ENCODE measurements at places on chromosomes 3 and 15.

- no peak for DNase-seq
Observed at GRCh38 chr3:194702545-194702944, 16.9 kb downstream of the FAM43A start.

- DNase-seq, result no peak
Observed at GRCh38 chr3:113231391-113231790, 20.0 kb downstream of the BOC start.

DNA sequence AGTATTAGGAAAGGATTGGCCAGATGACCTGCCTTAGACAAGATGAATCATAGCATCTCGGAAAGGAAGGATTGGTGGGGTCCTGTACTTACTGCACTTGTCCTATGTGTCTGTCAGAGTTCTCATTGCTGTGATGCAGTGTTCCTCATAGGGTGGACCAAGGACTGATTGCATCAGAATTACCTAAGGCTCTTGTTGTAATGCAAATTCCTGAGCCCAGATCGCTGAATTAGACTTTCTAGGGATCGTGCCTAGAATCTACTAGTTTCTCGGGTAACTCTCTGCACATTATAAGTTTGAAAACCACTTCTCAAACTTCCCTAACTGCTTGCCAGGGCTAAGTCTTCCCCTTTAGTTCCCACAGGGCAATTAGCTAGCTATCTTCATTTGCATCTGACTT, 74.9 kb upstream of the SKOR1 start:
- DNase-seq, result no peak

DNA sequence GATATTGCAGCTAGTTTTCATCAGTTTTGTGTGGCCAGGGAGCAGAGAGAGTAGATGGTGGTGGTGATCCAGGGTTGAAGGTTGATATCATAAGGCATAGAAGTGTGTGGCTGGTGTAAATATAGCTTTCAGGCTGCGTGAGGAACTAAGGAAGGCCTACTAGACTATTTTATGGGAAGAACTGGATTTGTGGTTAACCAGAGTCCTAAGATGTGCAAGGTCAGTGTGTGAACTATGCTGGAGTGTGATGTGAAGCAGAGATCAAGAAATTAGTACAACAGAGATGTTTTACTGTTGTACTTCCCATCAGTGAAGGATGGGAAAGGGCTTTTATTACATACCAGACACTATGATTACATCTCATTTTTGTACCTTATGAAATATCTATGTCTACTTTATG, 41.5 kb downstream of the MAPK6 start:
- no peak for DNase-seq

- DNase-seq, result no peak
Observed at GRCh38 chr3:124203292-124203691, 211.4 kb upstream of the ROPN1 start.

DNA sequence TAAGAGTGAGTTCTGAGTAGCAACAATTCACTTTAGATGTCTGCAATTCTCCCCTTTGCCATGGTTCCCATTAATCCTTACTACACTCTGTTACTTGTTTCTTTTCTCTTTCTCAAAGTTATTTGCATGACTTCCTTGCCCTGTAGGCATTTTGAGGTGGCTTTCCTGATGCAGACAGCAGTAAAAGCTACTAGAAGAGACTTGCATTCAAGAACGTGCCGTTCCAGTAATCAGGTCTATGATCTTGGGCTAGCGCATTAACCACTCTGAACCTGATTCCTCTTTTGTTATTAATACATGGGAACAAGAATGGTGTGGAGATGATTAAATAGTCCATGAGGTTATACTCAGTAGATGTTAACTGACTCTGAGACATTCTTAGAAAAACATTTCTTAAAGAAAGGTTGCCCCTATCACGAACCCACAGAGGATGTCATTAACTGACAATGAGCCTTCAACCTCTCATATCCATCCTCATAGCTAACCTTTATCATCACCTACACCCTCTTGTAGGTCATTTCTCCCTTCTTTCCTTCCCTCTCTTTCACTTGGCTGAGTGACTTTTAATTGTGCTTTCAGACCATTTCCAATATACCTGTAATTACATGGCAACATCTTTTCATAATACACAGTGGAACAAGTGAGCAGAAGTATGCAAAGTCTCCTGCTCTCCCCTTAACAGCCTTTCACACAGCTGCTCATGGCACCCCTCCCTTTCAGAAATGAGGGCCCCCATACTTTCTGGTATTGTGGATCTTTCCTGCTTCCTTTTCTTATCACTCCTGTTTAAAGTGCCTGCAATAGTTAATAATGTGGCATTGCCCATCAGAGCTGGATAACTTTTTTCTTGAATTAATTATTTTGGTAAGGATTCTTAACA, 175.9 kb downstream of the CHST2 start:
- DNase-seq, result no peak

- peak; percentile 7 for DNase-seq
Observed at GRCh38 chr3:47542471-47543173, 29.1 kb upstream of the ELP6 start.

GRCh38 chr3:131711114-131711768, 208.5 kb upstream of the MRPL3 start:
- DNase-seq, result no peak

DNA sequence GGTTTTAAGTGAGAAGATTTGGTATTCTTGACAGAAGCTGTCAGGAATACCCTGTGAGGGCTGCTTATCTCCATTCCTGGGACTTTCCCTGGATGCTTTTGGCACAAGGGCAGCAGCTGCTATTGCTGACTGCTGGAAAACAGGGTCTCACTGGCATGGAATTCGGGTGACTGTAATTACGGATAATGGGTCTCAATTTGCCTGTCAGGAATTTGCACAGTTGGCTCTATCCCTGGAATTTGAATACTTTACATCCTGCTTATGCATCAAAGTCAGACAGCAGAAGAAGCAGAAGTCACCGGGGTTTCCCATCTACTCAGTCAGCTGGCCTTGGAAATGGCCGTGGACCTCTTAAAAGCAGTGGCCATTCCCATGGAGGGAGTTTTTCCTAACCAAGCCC, 25.9 kb upstream of the AKAP13 start:
- DNase-seq, result no peak

DNA sequence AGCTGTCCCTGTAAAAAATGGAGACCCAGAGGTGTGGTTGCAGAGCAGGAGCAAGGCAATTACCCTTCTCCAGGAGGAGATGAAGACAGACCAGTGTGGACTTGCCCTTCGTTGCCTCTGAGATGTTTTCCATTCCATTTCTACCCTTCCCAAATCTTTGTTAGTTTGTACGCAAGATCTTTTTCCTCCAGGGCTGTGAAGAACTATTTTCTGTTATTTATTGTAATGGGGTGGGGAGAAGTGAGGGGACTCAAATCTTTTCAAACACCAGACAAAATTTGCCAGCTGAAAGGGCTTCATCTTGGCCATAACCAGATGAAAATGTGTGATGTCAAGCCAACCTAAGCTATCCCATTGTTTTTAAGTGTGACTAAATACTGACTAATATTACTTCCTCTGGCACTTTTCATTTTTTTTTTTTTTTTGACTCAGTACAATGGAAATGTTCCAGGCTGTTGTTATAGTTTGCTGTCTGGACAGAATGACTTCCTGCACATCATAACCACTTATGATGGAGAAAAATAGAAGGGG, 271.3 kb upstream of the TPRG1 start:
- DNase-seq, result no peak

- no peak for DNase-seq
Observed at GRCh38 chr3:115272036-115272824, 125.1 kb upstream of the ZBTB20 start.

DNA sequence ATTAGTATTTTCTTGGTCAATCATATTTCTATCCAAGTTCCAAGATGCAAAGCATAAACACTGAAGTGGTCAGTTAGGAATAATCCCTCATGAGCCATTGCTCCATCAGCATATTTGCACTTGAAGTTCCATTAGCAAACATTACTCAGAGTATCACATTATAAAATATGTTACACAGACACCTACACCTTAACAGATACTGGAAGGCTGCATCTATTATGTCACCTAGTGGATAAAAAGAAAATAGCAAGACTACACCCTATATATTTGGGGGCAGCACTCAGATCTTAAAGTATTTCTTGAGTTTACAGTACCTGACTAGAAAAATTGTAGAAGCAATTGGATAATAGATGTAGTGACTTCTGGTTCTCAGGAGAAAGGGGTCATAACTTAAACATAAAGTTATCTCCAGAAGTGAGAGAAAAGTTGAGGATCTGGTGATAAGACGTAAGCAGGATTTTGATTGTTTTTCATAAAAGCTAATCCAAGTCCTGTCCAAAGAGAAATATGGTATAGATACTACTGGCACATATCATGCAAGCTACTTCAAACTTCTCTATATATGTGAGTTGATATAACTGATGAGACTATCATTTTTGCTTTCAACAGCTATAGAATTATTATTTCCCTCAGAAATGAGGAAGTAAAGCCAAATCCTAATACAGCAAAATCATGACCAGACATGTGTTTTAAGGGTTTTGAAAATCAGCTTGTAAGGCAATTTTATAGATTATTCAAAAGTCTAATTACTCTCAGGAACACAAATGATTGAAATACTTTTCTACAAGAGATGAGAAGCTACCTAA, 422.2 kb downstream of the GBE1 start:
- no peak for DNase-seq
